ENCODE measurements at places on chromosomes 6 and 20.

GRCh38 chr6:72287801-72288200, 334.1 kb upstream of the KCNQ5 start:
- no peak for DNase-seq

DNA sequence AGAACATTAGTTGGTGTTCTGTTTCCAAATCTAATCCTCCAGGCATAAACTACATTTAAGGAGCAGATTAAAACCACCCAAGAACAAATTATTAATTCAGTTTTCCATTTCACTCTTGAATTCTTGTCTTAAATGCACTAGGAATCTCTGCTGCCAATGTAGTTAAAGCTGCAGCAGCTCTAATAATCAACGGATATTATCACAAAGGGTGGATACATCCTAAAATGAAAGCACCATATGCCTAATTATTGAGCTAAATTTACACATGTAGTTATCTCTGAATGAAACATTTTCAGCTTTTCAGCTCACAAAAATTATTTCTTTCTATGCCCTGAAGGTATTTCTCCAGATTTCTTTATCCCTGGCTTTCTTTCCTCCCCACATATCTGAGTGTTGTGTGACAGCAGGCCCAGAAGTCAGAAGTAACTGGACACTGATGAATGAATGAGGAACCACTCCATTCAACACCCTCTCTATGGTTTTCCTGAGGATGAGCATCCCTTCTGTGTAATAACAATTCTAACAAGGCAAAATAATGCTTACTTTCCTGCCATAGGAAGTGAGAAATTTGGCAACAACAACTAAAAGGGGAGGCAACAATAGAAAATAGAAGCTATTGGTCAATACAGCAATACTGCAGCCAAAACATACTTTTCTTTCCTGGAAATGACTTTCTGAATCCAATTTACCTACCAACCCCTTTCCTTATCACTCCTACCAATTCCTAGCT, 14.9 kb downstream of the MAN1A1 start:
- peak; percentile 62 for DNase-seq

DNA sequence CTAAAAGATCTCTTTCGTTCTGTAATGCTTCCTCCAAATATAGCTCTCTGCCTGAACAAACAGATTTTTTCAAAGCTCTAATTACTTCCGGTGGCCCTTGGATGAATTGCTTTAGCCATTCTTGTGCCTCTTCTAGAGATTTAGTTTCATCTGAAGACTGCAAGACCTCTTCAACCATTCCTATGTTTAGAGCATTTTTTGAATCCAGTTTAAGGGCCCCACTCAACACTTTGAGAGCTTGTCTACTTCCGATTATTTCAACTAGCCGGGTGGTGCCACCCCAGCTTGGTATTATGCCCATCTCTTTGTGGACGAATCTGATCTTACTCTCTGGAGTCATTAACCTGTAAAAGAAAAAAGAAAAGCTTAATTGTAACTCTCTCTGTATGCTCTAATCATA, 23.3 kb downstream of the RNF146 start:
- DNase-seq: no peak

GRCh38 chr6:70889270-70889669, 67.6 kb downstream of the B3GAT2 start:
- no peak for DNase-seq

GRCh38 chr6:46651816-46652215, 802 bp downstream of the CYP39A1 start:
- DNase-seq: no peak
